ENCODE measurements at places on chromosomes 1 and 21.

- no peak for DNase-seq
Observed at GRCh38 chr1:155645648-155646047, 35.6 kb downstream of the MSTO1 start.

GRCh38 chr1:221497046-221497445 lies 244.8 kb downstream of the DUSP10 start:
- no peak for DNase-seq

DNA sequence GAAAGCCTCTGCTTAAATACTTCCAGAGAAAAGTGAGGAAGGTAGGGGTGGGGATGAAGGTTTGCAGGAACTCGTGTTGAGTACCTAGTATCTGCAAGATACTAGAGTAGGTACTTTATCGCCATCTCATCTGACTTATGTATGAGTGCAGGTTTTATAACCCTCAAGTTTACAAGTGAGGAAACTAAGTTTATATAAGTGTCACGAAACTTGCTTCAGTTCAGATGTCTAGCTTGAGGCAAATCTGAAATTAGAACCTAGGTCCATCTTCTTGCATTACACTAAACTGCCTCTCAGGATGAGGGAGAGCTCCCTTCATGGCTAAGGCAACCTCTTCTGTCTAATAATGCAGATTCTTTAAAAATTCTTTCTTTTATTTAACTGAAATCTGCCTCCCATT lies 43.5 kb downstream of the NFIA start:
- no peak for DNase-seq

GRCh38 chr1:30757352-30758120 lies at the start of gene LAPTM5:
Gene LAPTM5 (minus strand): TSS chr1:30757774. CDS start chr1:30757745, 29 bp downstream.
- no peak for DNase-seq

DNA sequence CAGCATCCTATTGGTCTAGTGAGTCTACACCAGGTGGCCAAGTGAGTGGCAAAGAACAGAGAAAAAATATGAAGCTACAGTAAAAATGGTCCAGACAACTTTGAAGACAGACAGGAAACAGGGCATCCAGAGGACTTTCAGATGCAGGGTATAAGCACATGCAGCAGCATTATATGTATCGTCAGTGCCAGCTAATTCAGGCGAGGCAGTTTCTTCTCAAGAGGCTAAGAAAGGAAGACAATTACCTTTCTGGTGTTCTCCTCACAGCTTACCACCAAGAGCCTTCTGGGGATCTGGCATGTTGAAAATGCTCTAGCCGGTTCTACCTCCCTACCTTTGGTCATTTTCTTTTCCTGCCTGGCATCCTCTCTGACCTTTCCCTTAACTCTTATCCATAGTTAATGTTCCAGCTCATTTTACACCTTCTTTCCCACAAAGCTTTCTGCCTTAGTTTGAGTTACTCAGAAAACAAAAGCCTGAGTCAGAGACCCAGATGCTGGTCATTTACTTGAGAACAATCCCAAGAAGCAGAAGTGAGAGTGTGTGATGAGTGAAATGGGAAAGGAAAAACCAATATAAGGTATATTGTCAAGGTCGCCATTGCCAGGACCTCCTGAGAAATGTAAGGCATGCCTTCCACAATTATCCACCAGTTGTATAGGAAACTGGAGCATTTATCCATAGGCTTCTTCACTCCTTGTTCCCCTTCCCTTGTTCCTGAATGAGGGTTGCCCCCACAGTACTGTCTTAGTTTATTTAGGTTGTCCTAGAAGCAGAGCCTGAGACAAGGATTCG lies 444.1 kb downstream of the PLPP3 start:
- no peak for DNase-seq

Measured in NCI-H1694 (cell line).